ENCODE measurements at places on chromosomes 2 and 18. TPM values are rescaled to one million over a fixed set of nuclear protein-coding genes. Genes with fewer than 3 reads are reported as not detected.

DNA sequence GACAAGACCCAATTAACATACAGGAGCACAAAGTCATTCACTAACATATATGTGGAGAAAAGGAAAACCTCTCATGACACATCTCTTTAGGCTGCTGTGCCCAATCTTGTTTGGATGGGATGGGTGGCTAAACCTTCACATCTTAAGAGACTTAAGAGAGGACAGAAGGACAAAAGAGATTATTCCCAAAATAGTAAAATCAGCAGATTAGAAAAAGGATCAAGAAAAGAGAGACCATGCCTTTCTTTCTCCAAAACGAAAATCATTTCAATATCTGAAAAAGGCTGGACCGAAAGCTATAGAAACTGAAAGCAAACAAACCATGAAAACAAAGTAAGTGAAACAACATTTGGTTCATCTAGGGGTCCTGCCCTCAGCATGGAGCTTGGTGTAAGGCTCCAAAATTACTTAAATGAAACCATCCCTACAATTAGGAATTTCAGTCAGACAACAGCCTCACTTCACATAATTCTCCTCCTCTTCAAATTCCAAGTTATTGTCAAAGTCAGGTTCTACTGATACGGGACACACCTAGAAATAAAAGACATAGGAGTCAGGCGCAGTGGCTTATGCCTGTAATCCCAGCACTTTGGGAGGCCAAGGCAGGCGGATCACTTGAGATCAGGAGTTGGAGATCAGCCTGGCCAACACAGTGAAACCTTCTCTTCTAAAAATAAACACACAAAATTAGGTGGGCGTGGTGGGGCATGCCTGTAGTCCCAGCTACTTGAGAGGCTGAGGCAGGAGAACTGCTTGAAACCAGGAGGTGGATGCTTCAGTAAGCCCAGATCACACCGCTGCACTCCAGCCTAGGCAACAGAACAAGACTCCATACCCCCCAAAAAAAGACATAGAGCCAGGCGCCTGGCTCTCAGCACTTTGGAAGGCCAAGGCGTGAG, 5.2 kb downstream of the STARD7 start:
- DNase-seq, result no peak

The CD8B gene
- 2.0 TPM for total RNA-seq

GRCh38 chr2:159715451-159715850, 3.1 kb downstream of the MARCHF7 start:
- no peak for DNase-seq

DNA sequence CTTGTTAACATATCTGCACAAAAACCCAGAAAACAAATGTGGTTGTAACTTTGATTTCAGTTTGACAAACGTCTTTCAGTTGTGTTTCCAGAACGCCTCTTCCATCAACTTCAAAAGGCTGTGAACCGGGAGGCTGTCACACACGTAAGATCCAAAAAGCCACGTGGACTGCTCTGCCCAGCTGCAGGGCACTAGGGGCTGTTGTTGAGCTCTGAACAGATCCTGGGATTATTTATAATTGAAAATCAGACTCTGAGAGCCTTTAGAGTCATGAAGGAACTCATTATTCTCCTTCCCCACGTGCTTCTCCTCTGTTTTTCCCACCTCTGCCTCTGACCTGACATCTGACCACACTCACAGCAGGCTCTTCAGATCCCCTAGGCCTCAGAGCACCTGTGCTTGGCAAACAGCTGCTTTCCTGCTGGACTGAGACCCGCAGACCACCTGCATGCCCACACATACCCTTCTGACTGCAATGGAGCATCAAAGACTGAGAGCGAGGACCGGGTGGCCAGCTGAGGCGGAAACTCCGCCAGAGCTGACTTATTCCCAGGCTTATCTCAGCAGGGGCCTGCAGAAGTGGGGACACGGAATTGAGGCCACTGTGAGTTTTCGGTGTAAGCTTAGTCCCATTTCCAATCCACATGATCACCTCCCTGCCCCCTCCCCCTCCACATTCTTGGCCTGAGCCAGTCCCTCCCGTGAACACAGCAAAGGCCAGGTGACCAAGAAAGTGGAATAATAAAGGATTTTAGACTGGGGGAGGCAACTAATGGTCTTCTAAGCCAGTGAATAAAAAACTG, 114.8 kb downstream of the ATL2 start:
- no peak for DNase-seq

- no peak for DNase-seq
Observed at GRCh38 chr18:67589325-67589724, 72.8 kb upstream of the DSEL start.

GRCh38 chr2:239602290-239603282, 201.8 kb upstream of the HDAC4 start:
- no peak for DNase-seq

DNA sequence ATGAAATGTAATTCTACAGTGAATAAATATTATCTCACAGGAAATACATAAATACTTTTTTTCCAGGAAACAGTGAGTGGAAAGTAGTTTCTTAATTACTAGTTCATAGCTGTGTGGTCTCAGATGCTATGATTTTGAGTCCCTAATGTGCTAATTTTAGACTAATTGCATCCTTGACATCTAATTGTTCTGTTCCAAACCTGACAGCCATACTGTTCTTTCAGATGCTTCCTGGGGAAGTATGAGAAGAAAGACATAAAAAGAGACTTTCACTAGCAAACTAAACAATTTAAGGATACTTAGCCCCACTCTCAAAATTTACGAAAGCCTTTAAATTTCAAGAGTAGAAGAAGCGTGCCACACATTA, 350.9 kb upstream of the CDH20 start:
- DNase-seq, result no peak

DNA sequence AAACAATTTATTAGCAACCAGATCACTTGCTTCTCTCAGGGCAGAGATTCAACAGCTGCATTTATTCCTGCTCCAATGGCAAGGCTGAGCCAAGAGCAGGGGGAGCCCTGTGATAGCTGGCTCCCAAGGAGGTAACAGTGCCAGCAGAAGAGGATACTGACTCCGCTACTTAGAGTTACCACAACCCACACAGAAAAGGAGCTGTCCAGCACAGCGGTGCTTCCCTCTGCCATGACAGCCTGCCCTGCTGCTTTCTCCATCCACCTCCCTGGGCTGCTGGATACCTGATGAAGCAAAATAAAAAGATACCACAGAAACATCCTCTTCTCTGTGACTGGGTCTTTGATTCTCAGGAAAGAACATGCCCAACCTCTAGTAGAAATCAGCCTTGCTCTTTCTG, 467.2 kb downstream of the LRRTM4 start:
- no peak for DNase-seq

- DNase-seq, result no peak
Observed at GRCh38 chr2:200318940-200319435, 12.5 kb downstream of the SPATS2L start.

DNA sequence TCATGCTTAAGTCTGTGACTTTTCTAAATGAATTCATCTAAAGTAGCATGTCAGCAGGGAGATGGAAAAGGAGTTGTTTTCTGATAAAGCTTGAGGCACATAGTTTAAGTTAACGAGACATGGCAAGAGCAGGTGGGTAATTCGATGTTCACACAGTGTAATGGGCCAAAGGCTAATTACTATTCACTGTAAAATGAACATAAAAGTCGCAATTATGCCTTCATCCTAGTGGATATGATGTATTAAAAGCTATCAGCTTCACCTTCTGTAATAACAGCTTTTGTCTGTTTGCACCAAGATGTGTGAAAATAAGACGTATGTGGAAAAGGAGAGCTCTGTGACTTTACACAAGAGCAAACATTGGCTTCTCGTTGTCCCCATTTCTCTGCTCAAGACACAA, 94.2 kb upstream of the CDH20 start:
- no peak for DNase-seq

DNA sequence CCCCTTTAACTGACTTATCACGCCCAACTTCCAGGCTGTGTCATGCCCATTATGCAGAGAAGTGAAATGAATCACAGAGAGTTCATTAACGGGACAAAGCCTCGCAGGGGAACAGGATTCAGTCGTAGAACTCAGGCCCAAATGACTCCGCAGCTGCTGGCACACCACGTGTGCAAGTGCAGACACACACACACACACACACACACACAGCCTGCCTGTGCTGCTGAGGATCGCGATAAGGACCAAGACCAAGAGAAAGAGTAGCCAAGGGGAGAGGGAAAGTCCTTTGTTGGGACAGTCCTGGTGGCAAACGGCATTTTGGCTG, 90.0 kb upstream of the TAF1B start:
- no peak for DNase-seq

DNA sequence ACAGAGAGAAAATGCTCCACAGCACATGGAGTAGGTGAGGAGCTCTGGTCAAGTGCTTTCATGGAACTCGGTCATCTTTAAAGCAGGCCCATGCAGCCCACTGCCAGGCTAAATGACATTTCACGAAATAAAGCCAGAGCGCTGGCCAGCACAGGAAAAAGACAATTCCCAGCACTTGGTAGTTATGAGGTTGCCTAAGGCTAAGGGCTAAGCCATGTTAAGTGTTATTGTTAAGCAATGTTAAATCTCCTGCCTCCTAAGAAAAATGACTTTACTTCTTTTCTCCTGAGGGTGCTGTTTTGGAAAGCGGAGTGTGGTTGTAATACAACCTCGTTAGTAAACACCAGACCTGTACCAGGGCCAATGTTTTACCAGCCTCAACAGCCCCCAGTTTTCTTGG, 125.9 kb upstream of the NRP2 start:
- DNase-seq, result no peak

DNA sequence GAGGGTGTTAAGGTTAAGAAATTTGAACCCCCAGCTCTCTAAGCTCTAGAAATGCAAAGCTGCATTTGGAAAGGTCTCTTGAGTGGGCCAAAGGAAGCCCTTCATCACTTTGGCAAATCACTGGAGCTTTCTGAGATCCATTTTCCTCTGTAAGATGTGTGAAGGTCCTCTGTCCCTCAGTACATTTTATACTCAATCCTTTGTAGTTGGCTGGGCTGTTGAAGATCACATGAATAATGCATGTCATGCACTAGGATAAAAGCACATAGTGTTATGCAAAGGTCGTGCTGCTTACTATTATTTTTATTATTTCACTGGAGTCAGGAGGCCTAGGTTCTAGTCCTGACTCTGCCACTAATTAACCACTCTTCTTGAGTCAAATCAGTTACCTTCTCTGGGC, 124.9 kb downstream of the FSHR start:
- no peak for DNase-seq

The UGT1A10 gene
- total RNA-seq, result not detected

The AMER3 gene
- 0.06 TPM for total RNA-seq

DNA sequence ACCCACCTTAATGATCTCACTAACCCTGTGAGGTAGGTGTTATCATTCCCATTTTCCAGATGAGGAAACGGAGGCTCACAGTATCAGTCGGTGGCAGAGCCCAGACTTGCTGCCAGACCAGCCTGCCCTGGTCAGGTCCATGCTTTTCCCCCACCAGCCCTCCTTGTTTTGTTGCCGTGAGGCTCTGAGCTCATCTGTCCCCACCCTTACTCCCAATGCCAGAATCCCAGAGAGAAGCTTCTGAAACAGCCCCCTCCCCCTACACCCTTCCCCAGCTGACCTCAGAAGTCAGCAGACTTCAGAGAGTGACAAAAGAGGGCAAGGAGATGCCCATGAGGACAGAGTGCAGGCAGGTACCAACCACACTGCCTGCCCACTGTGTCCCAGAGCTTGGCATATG, 20.8 kb upstream of the TNS1 start:
- no peak for DNase-seq

The PROKR1 gene
- not detected for total RNA-seq

The HOXD8 gene
- total RNA-seq, result 3.7 TPM

GRCh38 chr18:48700446-48700845, 161.6 kb downstream of the CTIF start:
- no peak for DNase-seq

DNA sequence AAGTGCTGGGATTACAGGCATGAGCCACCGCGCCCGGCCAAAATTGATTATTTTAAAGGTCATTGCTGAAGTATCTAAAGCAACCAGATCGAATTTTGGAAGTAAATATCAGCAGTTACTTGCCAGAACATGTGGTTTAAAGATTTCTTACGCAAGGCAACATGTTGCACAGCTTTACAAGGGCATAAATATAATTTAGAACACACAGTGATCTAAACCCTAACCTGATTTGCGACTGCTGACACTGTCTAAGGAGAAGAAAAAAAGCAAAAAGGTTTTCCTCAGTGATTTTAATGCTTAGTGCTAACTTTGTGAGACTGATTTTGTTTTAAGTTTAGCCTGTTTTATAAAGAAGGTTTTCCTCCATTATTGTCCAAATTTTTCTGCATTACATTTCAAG, 569.9 kb upstream of the LINC00305 start:
- DNase-seq, result no peak

The DNAJC5G gene
- total RNA-seq, result not detected

DNA sequence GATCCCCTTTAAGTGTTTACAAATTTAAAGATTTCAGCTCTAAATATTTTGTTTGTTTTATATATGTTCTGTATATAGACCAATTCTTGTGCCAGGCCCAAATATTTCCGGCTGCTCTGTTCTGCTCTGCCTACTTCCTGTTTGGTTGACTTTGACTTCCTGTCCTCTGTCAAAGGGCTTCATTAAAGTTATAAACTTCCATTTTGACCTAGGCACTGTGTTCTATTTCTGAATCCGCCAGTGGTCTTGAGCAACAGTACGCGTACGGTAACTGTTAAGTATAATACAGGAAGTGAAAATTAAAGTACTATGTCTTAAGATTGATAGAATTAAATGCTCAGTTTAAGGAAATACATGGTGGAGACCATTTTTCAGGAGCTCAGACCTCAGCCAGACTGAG, 13.5 kb upstream of the REL start:
- peak; percentile 21 for DNase-seq

GRCh38 chr2:45259547-45260160, 250.4 kb upstream of the SIX2 start:
- DNase-seq, result no peak

DNA sequence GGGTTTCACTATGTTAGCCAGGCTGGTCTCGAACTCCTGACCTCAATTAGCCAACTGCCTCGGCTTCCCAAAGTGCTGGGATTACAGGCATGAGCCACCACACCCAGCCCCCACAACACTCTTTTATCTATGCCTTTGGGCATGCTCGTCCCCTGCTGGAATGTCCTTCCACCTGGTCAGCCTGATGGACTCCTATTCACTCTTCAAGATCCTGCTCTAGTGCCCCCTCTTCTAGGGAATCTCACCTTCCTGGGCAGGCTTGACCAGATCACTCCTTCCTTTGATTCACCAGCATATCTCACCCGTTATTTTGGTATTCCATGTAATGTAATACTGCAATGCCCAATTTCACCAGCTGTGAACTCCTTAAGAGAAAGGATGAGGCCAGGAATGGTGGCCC, 13.9 kb upstream of the SLC66A3 start:
- DNase-seq, result no peak

DNA sequence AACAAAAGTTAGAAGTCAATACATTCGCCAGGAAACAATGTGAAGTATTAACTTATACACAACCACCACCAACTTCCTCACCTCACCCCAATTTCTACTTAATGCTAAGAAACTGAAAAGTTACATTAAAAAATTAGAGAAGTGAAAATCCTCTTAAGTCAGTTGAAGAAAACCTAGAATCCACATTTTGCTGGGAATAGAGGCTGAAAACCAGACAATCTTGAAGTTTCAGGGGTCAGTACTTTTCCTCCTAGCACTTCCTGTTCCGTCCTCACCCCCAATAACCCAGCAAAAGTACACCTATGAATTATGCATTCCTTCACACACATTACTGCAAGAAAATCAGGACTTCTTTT, 6.3 kb downstream of the YES1 start:
- no peak for DNase-seq

GRCh38 chr18:66640431-66640830, 36.5 kb upstream of the CDH19 start:
- DNase-seq, result no peak

The GNLY gene
- total RNA-seq, result 0.84 TPM

The DSG1 gene
- total RNA-seq, result not detected

- DNase-seq, result no peak
Observed at GRCh38 chr2:101790857-101791256, 93.3 kb downstream of the MAP4K4 start.

Data from esophagus muscularis mucosa (tissue), 4 donors.